Keratinocyte (primary cell): ENCODE measurements at places on chromosomes 2 and 18. TPM values are rescaled to one million over a fixed set of nuclear protein-coding genes. Genes with fewer than 3 reads are reported as not detected.

DPP4 gene
- 1.1 to 4.1 TPM (median 1.3 TPM) in 3 replicates for polyA plus RNA-seq

- H3K27ac ChIP-seq = no peak overlapping the region
- no peaks in the 10 kb centered on the region for H3K27me3 ChIP-seq
- H3K4me1 ChIP-seq = peaks cover 25% of the 10 kb centered on the region
- no peaks in the 10 kb centered on the region for H3K36me3 ChIP-seq
- H3K4me3 ChIP-seq = no peak overlapping the region
- DNase-seq = no peak
Observed at GRCh38 chr2:42172566-42172965, 3.4 kb downstream of the EML4 start.

TTC27 gene
- 15.9 to 28.7 TPM (median 16.9 TPM) in 3 replicates for polyA plus RNA-seq

DNA sequence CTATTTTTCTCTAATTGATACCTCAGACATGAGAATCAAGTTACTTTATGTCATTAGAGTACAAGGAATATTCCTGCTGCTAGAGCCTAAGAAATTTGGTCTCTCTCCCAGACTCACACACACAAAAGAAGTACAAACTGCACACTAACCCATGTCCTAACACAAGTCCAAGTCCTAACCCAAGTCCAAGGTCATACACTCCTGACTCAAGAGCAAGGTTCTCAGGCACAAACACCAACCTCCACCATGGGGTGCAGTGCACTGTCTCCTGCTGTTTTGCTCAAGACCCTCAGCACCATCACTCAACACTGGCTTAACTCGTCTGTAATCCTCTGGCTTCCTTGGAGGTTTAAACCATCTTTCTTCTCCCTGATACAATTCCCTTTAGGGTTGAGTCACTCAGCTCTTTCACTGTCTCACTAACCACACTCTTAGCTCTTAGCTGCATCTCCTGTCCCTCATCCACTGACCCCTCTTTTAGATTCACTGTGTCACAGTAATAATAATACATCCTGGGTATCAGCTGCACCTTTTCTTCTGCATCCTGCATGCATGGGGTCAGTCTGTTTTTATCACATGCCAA, 129.8 kb downstream of the BCL2L11 start:
- H3K4me3 ChIP-seq = no peak overlapping the region
- H3K36me3 ChIP-seq = peaks cover 4% of the 10 kb centered on the region

LIPG gene
- 200 to 263 TPM (median 241 TPM) in 3 replicates for polyA plus RNA-seq

GRCh38 chr2:138090330-138090729, 126.1 kb downstream of the HNMT start:
- H3K27me3 ChIP-seq = no peaks in the 10 kb centered on the region
- no peak for DNase-seq
- no peaks in the 10 kb centered on the region for H3K36me3 ChIP-seq
- H3K4me3 ChIP-seq = no peak overlapping the region
- peaks cover 13% of the 10 kb centered on the region for H3K4me1 ChIP-seq

GRCh38 chr2:130985206-130985780, 108.0 kb downstream of the FAM168B start:
- DNase-seq = no peak
- no peaks in the 10 kb centered on the region for H3K27me3 ChIP-seq
- H3K36me3 ChIP-seq = peaks cover 4% of the 10 kb centered on the region
- no peak overlapping the region for H3K4me3 ChIP-seq
- no peak overlapping the region for H3K27ac ChIP-seq

FTCDNL1 gene
- polyA plus RNA-seq = 0.90 to 1.1 TPM (median 0.96 TPM) in 3 replicates

GRCh38 chr18:70319187-70319586, 30.3 kb downstream of the SOCS6 start:
- no peaks in the 10 kb centered on the region for H3K27me3 ChIP-seq
- no peaks in the 10 kb centered on the region for H3K36me3 ChIP-seq

RGPD4 gene
- polyA plus RNA-seq = 0.01 to 0.03 TPM in 2 of 3 replicates, not detected in the other

DNA sequence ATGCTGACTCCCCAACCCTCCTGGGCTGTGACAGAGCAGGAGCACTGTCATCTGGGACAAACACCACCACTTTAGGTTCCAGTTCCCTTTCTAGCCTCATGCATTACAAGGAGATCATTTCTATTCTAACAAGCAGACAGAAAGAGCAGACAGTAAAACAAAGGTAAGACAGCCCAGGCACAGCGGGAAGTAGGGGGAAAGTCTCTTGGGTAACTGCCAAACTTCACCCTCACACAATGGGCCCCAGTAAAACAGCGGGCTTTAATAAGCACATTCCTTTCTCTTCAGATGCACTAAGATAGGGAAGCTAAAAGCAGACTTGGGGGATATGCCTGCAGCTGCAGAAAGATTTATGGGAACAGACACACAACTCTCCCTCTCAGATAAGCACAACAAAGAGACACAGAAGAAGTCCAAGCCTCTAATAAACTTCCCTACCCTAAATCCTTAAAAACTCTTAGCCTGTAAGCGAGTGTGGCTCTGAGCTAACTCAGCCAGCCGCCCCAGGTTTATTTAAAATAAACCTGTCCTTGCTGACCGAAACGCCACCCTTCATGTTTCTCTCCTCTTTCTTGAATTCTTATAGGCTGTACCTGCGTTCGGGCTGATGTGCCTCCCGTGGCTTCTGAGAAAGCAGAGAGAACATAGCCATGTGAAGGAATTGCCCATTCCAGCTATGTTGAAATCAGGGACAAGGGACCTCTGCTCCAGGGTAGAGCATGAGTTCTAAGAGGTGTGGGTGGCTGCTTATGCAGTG, 726.8 kb upstream of the DDX18 start:
- H3K27ac ChIP-seq = no peak overlapping the region
- no peak overlapping the region for H3K4me3 ChIP-seq
- DNase-seq = no peak

DNA sequence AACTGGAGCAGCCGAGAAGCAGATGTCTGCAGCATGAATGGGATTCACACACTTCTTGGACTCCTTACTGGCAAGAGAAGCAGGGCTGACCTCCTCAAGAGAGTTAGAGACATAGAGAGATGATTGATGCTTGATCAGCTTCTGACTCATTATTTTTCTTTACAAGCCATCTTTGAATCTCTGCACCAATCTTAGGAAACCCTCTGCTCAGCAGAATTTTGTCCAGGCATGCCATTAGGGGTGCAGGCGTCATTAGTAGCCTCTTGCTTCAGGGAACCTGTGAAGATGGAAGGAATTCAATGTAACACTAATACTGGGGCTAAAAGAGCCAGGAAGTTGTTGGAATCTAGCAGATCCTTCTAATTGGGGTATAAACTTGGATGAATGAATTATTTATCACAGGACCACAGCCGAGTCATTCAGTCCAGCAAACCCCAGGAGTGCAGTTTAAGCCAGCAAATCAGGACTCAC, 151.8 kb downstream of the MGAT5 start:
- H3K4me3 ChIP-seq = no peak overlapping the region
- H3K4me1 ChIP-seq = peaks cover 38% of the 10 kb centered on the region
- peaks cover 2% of the 10 kb centered on the region for H3K36me3 ChIP-seq
- peak overlapping the region; percentile 95 for H3K27ac ChIP-seq
- peak; percentile 71 for DNase-seq

- H3K27ac ChIP-seq = peak overlapping the region; percentile 87
- H3K27me3 ChIP-seq = no peaks in the 10 kb centered on the region
- H3K36me3 ChIP-seq = no peaks in the 10 kb centered on the region
Observed at GRCh38 chr2:63699549-63699839, 110.7 kb downstream of the MDH1 start.

- DNase-seq = peak; percentile 50
- no peak overlapping the region for H3K4me3 ChIP-seq
- peak overlapping the region; percentile 15 for H3K27ac ChIP-seq
- no peaks in the 10 kb centered on the region for H3K27me3 ChIP-seq
Observed at GRCh38 chr18:51236225-51236624, 38.7 kb upstream of the MEX3C start.

DNA sequence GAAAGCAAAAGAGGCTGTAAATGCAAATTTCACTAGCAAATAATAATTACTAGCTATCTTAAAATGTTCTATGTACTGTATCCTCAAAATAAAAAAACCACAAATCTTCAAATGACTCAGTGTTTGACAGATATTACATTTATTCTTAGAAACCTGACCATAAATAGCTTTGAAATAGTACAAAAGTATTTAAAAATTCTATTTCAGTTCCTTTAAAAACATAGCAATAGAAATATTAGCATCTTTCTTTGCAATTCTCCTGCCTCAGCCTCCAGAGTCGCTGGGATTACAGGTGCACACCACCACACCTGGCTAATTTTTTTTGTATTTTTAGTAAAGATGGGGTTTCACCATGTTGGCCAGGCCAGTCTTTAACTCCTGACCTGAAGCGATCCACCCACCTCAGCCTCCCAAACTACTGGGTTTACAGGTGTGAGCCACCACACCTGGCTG, 50.6 kb downstream of the MSH6 start:
- H3K36me3 ChIP-seq = peaks cover 6% of the 10 kb centered on the region
- DNase-seq = no peak
- no peaks in the 10 kb centered on the region for H3K4me1 ChIP-seq
- H3K4me3 ChIP-seq = no peak overlapping the region

SPHKAP gene
- not detected in 3 replicates for polyA plus RNA-seq

DNA sequence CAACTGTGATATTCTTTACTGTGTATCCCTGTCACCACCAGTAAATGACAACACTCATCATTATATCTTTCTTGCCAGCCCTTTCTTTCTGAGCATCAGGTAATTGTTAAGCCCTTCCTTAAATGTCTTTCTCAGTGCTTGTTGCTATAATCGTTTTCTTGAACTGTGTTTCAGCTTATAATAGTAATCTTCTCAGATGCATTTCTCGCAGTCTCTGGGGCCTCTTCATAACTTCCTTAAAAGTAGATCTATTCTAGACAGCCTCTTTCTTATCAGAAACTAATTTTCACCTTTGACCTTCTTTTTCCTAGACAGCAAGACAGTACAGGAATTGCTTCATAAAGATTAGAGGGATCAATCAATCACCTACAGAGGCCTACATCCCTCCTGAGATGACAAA, 648.1 kb downstream of the CPS1 start:
- no peak overlapping the region for H3K4me3 ChIP-seq
- no peaks in the 10 kb centered on the region for H3K36me3 ChIP-seq
- H3K27me3 ChIP-seq = no peaks in the 10 kb centered on the region
- no peaks in the 10 kb centered on the region for H3K4me1 ChIP-seq

- peak overlapping the region; percentile 61 for H3K4me3 ChIP-seq
- no peaks in the 10 kb centered on the region for H3K27me3 ChIP-seq
- H3K36me3 ChIP-seq = no peaks in the 10 kb centered on the region
- peaks cover 14% of the 10 kb centered on the region for H3K4me1 ChIP-seq
Observed at GRCh38 chr18:35041815-35042387, 688 bp downstream of the MAPRE2 start.

DNA sequence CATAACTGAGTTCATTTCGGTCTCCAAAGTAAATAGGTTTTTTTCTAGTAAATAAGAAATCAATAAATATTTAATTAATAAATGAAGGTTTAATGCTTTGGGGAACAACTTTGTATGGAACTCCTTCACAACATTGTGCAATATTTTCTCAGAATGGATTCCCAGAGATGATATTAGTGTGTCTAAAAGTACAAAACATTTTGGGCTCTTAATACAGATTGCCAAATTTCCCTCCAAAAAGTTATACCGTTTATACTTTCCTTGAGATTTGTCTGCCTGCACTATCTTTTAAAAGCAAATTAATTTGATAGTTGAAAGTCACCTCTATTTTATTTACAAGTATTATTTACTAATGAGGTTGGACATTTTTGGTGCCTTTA, 151.8 kb downstream of the FAM161A start:
- H3K27ac ChIP-seq = no peak overlapping the region
- DNase-seq = no peak
- H3K4me3 ChIP-seq = no peak overlapping the region
